ENCODE measurements at places on chromosomes 3 and 15.

DNA sequence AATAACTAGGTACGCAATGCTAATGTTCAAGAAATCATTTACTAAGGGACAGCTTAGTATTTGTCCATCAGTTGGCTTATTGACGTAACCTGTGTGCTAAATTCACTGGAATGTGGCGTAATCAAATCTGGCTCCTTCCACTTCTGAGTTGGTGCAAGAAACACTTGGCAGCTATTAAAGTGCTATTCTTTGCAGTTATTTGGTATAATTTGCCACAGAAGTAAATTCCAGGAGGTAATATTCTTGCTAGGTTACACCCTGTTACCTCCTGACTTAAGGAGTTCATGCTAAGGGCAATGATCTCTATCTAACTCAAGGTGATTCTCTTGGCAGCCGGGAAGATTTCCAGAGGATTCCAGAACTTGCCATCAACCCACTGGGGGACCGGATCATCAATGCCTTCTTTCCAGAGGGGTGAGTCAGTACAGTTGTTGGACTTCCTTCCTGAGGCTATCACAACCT, 25.5 kb downstream of the CHP1 start:
- DNase-seq, result no peak

- DNase-seq, result peak; percentile 52
Observed at GRCh38 chr3:66253790-66254620, 33.2 kb downstream of the SLC25A26 start.

- no peak for DNase-seq
Observed at GRCh38 chr3:37887824-37888223, 26.1 kb downstream of the CTDSPL start.

- DNase-seq, result no peak
Observed at GRCh38 chr3:74469151-74469550, 145.3 kb downstream of the CNTN3 start.

DNA sequence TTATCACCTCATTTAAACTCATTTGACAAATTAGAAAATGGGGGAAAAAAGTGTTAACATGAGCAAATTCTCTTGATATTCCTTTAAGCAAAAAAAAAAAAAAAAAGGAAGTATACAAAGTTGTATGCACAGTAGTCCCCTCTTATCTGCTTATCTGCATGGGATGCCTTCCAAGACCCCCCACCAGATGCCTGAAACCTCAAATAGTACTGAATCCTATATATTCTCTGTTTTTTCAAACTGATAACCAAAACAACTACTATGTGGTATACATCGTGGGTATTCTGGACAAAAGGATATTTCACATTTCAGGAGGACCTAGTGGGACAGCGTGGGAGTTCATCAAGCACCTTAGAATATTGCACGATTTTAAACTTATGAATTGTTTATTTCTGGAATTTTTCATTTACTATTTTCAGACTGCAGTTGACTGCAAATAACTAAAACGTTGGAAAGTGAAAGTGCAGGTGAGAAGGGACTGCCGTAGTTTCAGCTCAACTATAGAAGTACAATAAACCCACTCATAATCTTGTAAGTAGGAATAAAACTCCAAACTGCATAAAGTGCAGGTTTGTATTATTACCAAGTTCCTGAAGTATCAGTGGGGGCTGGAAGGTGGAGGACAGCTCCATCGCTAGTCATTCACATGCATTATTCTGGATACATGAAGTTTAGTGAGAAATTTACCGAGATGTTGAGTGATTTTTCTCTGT, 43.6 kb upstream of the PLCL2 start:
- DNase-seq, result peak; percentile 26

GRCh38 chr3:87004883-87005282, 13.9 kb upstream of the VGLL3 start:
- no peak for DNase-seq

DNA sequence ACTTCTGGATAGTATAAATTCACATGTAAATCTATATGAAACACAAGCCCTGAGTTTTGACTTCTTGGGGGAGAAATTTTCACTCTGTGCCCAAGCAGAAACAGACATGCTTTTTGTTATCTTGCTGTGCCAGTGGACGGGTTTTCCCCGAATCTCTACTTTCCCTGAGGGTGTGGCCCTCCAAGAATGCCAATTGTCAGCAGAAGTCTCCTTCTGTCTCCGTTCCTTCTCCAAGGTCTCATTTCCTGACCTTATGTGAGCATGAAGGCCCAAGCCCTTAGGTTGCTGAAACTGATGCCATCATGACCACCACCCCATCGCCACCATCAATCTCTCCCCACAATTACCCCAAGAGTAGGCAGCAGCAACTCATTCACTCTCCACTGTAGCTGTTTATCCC, 253.8 kb downstream of the XXYLT1 start:
- DNase-seq, result peak; percentile 50

- no peak for DNase-seq
Observed at GRCh38 chr15:57460208-57460816, 84.0 kb downstream of the CGNL1 start.

- no peak for DNase-seq
Observed at GRCh38 chr3:100024520-100025303, 89.6 kb downstream of the FILIP1L start.

GRCh38 chr15:59595434-59595915, 16.1 kb upstream of the GCNT3 start:
- DNase-seq, result no peak

- no peak for DNase-seq
Observed at GRCh38 chr3:153976891-153977554, 144.2 kb upstream of the ARHGEF26 start.

GRCh38 chr3:174440253-174440701, 418.9 kb upstream of the NAALADL2 start:
- no peak for DNase-seq

DNA sequence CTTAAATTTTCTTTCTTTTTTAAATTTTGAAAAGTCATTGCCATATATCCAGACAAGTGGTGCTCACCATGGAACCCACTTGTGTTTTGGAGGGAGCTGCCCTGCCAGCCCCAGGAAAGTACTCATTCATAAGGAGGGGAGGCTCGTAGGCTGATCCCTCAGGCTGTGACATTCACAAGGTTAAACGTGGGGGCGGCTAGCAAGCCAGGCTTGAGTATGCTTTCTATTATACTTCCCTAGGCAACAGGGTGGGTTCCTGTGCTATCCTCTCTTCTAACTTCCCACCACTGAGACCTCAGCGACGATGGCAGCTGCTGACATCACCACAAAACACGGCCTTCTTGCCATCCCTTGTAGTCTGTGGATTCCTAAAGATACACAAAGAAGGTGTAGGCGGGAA, 160.5 kb upstream of the C2CD4B start:
- no peak for DNase-seq

GRCh38 chr3:16126634-16127033, 47.8 kb upstream of the GALNT15 start:
- DNase-seq, result no peak

GRCh38 chr3:165796701-165797100, 40.5 kb downstream of the BCHE start:
- no peak for DNase-seq

GRCh38 chr3:14318646-14319045, 83.8 kb upstream of the SLC6A6 start:
- DNase-seq, result no peak

- DNase-seq, result no peak
Observed at GRCh38 chr15:64586259-64586870, 126.0 kb downstream of the ZNF609 start.

GRCh38 chr3:16063603-16064002, 110.9 kb upstream of the GALNT15 start:
- DNase-seq, result no peak

- no peak for DNase-seq
Observed at GRCh38 chr3:14391033-14391432, 11.4 kb upstream of the SLC6A6 start.

DNA sequence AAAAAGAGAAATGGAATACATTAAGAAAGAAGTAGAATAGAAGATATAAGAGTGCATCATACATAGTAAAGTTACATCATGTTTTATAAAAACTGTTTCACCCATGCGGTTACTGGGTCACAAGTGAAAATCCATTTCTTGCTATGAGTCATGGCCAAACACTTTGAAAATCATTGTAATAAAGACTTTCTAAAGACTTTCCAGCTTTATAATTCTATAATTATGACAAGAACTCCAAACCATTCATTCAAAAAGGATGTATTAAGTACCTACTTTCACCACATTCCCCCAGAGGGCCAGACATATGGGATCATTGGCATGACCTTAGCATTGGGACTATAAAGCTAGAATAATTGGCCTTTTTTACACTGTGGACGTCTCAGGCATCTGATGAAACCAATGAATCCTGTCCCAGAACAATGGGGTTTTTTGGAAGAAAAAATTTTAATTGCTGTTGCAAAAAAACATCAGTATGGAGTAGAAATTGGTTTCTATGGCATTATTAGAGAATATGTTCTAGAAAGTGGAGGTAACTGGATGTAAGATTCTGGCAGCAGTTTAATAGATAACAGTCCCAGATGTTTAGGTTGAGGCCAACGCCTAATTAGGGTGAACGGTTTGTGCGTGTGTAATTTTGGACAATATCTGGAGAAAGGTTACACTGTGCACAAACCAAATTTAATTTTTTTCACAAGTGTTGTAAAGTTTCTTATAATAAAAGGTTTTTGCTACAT, 3.3 kb upstream of the SKIC8 start:
- peak; percentile 45 for DNase-seq

- DNase-seq, result no peak
Observed at GRCh38 chr3:192570315-192570714, 157.0 kb downstream of the FGF12 start.

- no peak for DNase-seq
Observed at GRCh38 chr3:195543500-195544229, 540 bp upstream of the PPP1R2 start.

- no peak for DNase-seq
Observed at GRCh38 chr3:73602170-73602569, 22.6 kb downstream of the PDZRN3 start.

DNA sequence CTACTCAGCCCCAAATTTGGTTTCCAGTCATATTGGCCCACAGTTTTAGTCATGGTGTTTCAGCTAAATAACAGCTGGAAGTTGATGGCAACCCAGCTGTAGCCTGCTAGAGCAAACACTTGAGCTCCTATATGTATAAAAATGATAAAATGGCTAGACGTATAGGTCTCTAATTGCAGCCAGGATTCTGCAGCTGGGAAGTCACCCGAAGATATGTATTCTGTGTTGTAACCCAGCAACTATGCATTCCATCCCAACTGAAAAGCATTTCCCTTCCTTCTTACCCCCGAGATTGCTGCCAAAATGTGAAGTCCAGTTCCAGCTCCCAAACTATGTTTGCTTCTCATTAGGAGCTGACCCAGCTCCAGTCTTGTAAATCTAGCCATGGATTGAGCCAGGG, 408.4 kb downstream of the AGBL1 start:
- no peak for DNase-seq

DNA sequence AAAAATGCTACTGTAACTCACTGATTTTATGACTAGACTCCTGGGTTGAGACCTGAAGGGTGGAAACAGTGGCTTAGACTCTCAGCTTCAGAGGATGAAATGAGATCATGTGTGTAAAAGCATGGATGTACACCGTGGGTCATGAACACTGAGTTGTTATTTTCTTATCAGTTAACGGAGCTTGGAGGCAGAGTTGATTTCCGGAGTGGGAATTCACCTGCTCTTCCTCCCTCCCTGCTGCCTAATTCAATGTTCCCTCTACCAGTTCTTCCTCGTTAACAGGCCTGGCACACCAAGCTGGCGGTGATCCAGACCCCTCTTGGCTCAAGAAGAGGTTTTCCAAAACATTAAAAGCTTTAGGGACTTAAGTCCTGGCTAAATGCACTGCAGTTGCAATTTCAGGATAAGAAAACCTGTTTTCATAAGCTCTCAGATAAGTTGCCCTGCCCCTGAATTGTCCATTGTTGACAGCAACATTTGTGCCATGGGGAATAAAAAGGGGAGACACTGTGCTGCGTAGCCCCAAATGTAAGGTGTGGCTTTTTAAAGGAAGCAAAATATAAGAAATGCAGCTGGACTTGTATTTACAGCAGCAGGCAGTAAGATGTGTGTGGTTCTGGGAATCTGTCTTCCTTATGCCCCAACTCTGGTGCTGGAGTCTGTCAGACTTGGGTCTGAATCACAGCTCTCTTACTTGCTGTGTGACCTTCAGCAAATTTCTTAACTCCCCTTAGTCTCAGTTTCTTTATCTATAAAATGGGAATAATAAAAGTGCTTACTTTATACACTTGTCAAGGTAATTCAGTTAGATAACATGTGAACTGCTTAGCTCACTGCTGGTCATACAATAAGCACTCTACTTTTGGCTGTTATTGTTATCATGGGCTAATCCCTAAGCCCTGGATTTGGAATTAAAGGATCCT, 9.9 kb downstream of the PDIA5 start:
- DNase-seq, result no peak

GRCh38 chr3:172181932-172182586, 142.7 kb downstream of the FNDC3B start:
- DNase-seq, result no peak

DNA sequence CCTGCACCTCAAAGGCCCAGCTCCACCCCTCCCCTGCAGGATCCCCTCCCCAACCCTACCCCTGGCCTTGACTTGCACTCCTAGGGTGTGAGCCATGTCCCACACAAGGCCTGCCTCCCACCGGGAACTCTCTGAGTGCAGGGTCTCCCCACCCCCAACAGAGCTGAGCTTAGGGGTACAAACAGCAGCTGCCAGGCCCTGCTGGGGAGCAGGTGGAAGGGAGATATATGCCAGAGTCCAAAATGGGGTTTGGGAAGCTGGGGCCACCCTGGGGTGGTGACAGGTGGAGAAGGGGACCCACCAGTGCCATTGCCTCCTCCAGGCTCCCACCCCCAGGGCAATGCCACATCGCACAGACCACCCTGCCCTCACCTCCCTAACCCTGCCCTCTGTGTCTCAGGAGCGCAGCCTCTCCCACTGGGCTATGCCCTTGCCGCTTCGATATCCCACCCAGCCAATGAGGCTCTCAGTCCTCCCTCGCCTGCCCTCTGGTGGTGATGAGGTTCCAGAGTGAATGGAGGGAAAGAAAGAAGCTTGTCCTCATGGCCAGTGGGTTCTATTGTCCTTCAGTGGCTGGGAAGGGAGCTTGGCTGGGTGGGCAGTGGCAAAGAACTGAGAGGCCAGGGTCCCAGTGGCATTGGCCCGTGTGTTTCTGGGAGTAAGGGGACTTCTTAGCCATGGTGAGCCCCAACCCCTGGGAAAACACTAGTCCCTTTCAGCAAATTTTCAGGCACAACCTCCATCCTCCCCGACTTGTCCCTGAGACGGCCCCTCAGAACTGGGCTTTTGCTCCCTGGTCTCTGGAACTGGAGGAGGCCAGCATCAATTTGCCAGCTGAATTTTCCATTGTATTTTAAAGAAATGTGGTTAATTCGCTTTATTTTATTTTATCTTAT, 46.8 kb downstream of the CYP11A1 start:
- DNase-seq, result no peak

DNA sequence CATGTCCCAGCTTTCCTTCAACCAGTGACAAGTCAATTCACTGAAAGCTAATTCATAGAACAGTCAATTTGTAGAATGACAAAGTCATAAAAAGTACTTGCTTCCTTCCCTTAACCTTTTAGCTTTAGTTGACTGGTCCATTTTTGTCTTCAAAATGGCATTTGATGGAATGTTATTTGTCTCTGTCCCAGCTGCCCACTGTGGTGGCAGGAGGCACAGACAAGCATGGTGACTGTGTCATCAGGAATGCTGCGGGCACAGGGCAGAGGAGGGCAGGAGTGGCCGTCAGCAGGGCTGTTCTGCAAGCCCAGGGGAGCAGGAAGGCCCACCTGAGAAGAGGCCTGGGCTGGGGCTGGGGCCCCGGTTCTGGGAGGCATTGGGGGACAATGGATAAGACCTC, 10.0 kb downstream of the IQSEC1 start:
- DNase-seq, result no peak
